Activated naive CD8-positive, alpha-beta T cell treated with anti-CD3 and anti-CD28 coated beads, Interleukin-2, amount 10 ng/mL, durations not matched to agents 7 days and 5 days (primary cell): ENCODE measurements at places on chromosomes 3 and 15. TPM values are rescaled to one million over a fixed set of nuclear protein-coding genes. Genes with fewer than 3 reads are reported as not detected.

- no peak overlapping the region for H3K27ac ChIP-seq
- peaks cover 14% of the 10 kb centered on the region for H3K4me1 ChIP-seq
- peaks cover 2% of the 10 kb centered on the region for H3K27me3 ChIP-seq
- H3K4me3 ChIP-seq = no peak overlapping the region
These were observed 4.3 kb downstream of the SLC51A start for GRCh38 chr3:196220587-196220986.

The LINGO1 gene
- not detected for total RNA-seq

- H3K36me3 ChIP-seq = peaks cover 50% of the 10 kb centered on the region
- DNase-seq = no peak
- no peak overlapping the region for H3K27ac ChIP-seq
- no peak overlapping the region for H3K4me3 ChIP-seq
- no peaks in the 10 kb centered on the region for H3K27me3 ChIP-seq
These were observed 120.8 kb downstream of the STAG1 start for GRCh38 chr3:136631424-136631823.

DNA sequence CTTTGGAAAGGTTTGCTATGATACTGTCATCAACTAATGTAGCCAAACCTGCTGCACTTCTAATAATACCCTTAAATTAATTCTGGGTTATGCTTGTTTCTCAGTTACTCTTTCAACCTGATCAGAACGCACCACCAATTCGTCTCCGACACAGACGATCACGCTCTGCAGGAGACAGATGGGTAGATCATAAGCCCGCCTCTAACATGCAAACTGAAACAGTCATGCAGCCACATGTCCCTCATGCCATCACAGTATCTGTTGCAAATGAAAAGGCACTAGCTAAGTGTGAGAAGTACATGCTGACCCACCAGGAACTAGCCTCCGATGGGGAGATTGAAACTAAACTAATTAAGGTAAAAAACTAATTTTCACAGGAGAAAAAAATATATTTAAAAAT lies 7.9 kb upstream of the RPLP1 start:
- H3K27ac ChIP-seq = no peak overlapping the region
- H3K4me3 ChIP-seq = no peak overlapping the region
- DNase-seq = no peak
- no peaks in the 10 kb centered on the region for H3K27me3 ChIP-seq
- peaks cover 54% of the 10 kb centered on the region for H3K36me3 ChIP-seq

GRCh38 chr3:152060701-152061100 lies 187.3 kb downstream of the SUCNR1 start:
- H3K4me3 ChIP-seq = no peak overlapping the region
- no peak for DNase-seq
- H3K36me3 ChIP-seq = no peaks in the 10 kb centered on the region
- H3K27me3 ChIP-seq = peaks cover 21% of the 10 kb centered on the region
- H3K27ac ChIP-seq = no peak overlapping the region

GRCh38 chr3:194306771-194307640 lies 44.1 kb downstream of the CPN2 start:
- peak overlapping the region; percentile 73 for H3K4me3 ChIP-seq
- peaks cover 47% of the 10 kb centered on the region for H3K4me1 ChIP-seq
- peaks cover 29% of the 10 kb centered on the region for H3K27me3 ChIP-seq
- H3K36me3 ChIP-seq = peaks cover 10% of the 10 kb centered on the region
- H3K27ac ChIP-seq = peak overlapping the region; percentile 73

GRCh38 chr3:184827572-184827971 lies 15.6 kb downstream of the VPS8 start:
- H3K27ac ChIP-seq = no peak overlapping the region
- no peaks in the 10 kb centered on the region for H3K4me1 ChIP-seq
- H3K27me3 ChIP-seq = no peaks in the 10 kb centered on the region
- H3K36me3 ChIP-seq = peaks cover 31% of the 10 kb centered on the region
- H3K4me3 ChIP-seq = no peak overlapping the region

The PPP2R3A gene
- 0.23 TPM for total RNA-seq

The HCN4 gene
- total RNA-seq = not detected

The RBP2 gene
- total RNA-seq = not detected

DNA sequence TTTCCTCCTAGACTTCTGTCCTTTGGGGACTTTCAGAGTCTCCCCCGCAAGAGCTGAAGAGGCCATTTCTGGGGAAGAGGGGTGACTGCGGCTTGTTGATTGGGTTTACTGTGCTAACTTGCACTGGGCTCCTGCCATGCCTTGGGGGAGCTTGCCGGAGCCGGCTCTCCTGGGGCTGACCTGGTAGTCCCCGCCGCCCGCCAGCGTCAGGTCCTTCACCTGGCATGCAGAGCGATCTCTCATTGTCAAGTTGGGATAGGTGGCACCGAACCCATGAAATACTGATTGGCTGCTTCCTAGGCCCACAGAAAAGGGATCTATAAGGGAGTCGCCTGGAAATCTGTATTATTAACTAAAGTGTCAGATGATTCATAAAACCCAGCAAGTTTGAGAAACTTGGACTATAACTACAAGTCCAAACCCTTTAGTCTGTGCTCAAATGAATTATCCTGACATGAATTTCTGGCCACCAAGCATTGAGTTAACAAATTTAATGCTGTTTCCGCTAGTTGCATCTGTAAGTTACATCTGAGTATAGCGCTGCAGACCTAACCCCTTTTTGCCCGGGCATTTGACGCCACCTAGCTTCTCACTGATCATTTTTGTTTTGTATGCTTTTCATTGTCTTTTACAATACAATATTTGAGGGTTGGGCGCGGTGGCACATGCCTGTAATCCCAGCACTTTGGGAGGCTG lies 607 bp upstream of the IMP3 start:
- peak overlapping the region; percentile 93 for H3K4me3 ChIP-seq
- H3K4me1 ChIP-seq = peaks cover 29% of the 10 kb centered on the region
- H3K27me3 ChIP-seq = peaks cover 2% of the 10 kb centered on the region
- DNase-seq = peak; percentile 48

The RLBP1 gene
- not detected for total RNA-seq

DNA sequence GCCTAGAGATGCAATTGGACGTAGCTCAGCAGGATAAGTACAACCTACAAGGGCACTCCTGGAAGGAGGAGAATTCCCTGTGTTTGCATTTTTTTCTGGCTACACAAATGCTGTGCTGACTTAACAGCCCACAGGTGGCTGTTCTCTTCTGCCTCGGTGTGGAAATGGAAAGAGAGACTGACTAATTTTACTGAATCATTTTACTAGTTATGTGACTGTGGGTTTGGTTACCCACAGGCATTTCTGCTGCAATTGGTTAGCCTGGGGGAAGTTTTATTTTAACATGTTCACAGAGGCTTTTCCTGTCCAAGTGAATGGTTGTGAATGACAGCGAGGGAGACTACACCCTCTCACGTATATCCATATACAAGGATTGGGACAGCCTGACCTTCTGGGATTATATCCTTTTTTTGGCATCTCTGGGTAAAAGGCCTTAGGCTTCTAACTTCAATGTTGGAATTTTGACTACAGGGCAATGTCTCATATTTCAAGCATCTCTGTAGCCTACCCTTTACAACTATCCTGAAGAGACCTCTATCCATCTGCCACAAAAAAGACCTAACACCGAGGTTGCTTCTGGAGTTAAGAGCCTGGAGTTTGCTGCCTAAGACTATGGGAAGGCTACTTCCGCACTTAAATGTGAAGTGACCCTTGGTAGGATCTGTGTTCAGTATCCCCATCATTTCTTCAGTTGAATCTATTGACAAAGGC lies 67.2 kb upstream of the TP63 start:
- H3K27ac ChIP-seq = peak overlapping the region; percentile 22
- peak overlapping the region; percentile 18 for H3K4me3 ChIP-seq
- H3K36me3 ChIP-seq = peaks cover 1% of the 10 kb centered on the region
- peak; percentile 30 for DNase-seq
- H3K4me1 ChIP-seq = peaks cover 14% of the 10 kb centered on the region

DNA sequence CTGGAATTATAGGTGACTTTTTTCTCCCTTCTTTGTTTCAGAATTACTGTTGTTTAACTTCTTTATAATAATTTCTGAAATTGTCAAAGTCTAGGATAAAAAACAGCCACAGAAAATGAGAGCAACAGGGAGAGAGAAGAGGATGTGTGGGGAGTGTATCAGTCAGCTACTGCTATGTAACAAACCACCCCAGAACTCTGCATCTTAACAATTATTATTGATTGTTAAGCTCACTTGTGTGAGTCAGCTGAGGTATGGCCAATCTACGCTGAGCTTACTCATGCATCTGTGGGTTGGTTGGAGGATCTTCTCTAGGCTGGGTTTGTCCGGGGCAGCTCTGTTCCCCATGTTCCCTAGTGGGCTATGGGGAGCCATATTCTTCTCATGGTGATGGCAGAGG lies 43.7 kb upstream of the CDV3 start:
- H3K36me3 ChIP-seq = peaks cover 2% of the 10 kb centered on the region
- peaks cover 4% of the 10 kb centered on the region for H3K27me3 ChIP-seq
- H3K4me1 ChIP-seq = no peaks in the 10 kb centered on the region
- H3K27ac ChIP-seq = no peak overlapping the region

The ANKUB1 gene
- not detected for total RNA-seq

GRCh38 chr3:14368146-14368545 lies 34.3 kb upstream of the SLC6A6 start:
- H3K36me3 ChIP-seq = no peaks in the 10 kb centered on the region
- peaks cover 5% of the 10 kb centered on the region for H3K4me1 ChIP-seq
- DNase-seq = no peak
- H3K27me3 ChIP-seq = peaks cover 5% of the 10 kb centered on the region
- H3K4me3 ChIP-seq = no peak overlapping the region

The LOXL1 gene
- 8.8 TPM for total RNA-seq

The NLGN1 gene
- not detected for total RNA-seq

The GOLGA6L4 gene
- 3.1 TPM for total RNA-seq

The PRRT3 gene
- total RNA-seq = 5.9 TPM

The GPR156 gene
- not detected for total RNA-seq

GRCh38 chr15:76582550-76582949 lies 246.0 kb downstream of the ISL2 start:
- no peak overlapping the region for H3K4me3 ChIP-seq
- peaks cover 8% of the 10 kb centered on the region for H3K4me1 ChIP-seq
- H3K36me3 ChIP-seq = peaks cover 5% of the 10 kb centered on the region
